ENCODE measurements at places on chromosomes 1 and 21.

DNA sequence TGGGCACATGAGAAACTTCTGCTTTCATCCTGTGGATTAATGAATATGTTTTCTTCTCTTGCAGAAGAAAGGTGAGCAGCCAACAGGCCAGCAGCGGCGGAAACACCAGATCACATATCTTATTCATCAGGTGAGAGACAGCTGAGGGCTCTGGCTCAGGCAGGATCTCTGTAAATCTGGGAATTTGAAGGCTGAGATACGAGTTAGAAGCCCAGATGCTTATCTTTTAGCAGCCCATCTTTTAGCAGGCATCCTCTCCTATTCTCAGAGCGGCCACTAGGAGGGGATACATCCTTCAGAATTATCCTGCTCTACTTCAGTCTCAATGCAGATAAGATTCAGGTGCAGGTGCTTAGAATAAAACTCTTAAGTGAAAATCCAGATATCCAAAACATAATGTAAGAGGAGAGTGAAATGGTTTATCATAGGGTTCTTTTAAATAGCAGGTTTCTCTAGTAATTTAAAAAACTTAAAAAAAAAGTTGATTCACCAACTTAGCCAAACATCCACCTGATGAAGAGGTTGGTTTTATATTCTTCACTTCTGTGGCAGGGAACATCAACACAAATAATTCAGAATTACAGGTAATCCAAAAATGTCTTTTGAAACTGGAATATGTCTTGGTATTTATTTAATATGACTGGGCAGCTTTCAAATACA, 19.3 kb downstream of the SH2D2A start:
- DNase-seq, result no peak

DNA sequence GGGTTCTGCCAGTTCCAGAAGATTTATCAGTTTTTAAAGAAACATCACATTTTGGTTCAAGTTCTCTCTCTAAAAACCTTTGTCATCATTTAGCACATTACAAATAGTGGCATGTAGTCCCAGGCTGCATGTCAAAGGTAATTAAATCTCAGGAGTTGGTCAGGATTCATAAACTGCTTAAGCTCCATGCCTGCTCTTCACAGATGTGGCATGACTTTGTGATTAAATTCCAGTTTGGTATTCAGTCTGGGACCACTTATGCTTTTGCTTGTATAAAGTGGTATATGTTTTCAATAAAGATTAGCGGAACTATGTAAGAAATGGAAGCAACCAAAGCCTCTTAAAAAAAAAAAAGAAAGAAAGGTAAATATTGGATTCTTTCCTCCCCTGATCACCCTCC, 408.0 kb downstream of the DISC1 start:
- DNase-seq, result no peak

GRCh38 chr1:205310976-205311704, 10.4 kb downstream of the NUAK2 start:
- no peak for DNase-seq

DNA sequence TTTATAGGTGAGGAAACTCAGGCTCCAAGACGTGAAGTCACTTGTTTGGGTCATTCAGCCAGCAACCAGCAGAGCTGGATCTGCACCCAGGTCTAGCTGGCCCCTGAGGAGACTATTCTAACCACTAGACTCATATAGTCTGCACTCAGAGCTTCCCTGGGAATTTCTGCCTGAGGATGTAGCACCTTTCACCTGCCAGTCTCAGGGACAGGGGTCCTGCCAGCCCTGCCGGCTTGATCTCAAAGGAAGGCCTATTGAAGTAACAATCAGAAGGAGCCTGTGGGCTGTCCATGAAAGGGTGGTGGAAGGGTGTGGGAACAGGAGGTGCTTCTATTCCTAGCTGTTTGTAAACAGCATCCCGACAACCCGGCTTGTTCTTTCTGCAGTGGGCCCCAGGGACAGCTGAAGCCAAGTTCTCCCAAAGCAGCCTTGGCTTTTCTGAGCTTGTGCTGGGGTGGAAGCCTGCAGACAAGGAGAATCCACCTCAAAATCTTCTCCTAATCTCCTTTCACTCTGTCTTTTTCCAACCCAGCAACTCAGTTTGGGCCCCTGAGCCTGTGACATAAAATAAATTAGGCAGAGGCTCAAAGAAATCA, 7.8 kb downstream of the LMOD1 start:
- DNase-seq, result no peak

DNA sequence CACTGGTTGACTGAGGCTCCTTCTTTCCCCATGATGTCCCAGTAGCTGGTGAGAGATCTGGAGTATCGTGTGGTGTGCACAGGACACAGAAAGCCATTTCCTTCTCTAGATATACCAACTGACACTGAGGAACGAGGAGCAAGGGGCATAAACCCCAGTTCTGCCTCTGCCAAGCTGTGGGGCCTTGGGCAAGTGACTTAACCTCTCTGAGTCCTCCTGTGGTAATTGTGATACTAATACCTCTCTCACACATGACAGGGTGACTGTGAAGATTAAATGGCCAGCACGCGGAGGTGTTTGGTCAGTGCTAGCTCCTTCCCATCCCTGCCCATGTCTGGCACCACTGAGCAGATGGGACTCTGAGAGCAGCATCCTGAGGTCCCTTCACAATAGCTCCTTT, 26.3 kb upstream of the TCEA3 start:
- DNase-seq, result no peak

DNA sequence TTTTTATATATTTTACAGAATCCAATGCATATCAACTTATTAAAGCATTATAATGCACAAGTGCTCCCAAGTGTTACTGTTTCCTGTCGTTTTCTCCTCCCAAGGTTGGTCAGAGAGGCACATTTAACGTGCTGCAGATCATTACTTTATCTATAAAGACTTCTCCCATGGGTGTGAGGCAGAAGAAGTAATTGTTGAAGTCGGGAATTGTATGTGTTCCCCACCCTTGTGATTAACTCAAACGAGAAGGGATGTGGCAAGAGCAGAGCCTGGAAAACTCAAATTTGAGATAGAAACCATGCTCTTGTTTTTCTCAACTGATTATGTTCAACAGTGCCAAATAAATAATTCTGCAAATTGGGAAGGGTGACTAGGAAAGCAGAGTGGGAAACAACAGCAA, 412.5 kb upstream of the ADAMTS5 start:
- DNase-seq, result no peak

DNA sequence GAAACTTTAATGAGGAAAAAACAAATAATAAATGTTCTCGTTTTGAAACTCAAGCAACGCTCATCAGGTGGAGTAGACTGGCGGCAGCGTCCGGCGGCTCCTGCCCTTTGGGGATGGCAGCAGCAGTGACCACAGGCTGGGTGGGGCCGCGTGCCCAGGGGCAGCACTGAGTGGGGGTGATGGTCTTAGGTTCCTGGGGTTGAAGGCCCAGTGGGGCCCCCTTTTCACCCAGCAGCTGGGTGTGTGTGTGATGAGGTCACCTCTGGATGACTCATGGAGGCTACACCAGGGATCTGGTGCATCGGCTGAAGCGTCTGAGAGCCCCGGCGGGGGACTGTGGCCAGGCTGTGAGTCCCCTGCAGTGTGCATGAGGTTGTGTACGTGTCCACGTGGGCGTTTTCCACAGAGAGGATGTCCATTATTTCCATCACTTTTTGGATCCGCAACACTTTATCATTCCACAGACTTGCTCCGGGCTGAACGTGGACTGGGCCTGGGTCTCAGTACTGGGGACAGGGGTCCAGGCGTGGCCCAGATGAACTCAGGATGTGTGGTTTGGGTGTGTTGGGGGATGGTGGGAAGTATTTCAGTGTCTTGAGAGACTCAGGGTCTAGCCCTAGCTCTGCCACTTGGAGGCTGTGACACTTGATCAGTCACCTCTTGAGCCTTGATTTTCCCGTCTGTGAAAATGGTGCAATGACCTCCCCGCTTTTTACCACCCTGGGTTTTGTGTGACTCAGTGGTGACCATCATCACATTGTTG, 25.6 kb downstream of the LDLRAP1 start:
- no peak for DNase-seq

All from activated CD4-positive, CD25-positive, alpha-beta regulatory T cell (primary cell).